ENCODE measurements at places on chromosomes 6 and 20.

- DNase-seq: peak; percentile 68
Observed at GRCh38 chr20:36461600-36462439, 79.5 kb upstream of the MYL9 start.

GRCh38 chr20:34368547-34368946 is 5.5 kb downstream of the ITCH start:
- no peak for DNase-seq

DNA sequence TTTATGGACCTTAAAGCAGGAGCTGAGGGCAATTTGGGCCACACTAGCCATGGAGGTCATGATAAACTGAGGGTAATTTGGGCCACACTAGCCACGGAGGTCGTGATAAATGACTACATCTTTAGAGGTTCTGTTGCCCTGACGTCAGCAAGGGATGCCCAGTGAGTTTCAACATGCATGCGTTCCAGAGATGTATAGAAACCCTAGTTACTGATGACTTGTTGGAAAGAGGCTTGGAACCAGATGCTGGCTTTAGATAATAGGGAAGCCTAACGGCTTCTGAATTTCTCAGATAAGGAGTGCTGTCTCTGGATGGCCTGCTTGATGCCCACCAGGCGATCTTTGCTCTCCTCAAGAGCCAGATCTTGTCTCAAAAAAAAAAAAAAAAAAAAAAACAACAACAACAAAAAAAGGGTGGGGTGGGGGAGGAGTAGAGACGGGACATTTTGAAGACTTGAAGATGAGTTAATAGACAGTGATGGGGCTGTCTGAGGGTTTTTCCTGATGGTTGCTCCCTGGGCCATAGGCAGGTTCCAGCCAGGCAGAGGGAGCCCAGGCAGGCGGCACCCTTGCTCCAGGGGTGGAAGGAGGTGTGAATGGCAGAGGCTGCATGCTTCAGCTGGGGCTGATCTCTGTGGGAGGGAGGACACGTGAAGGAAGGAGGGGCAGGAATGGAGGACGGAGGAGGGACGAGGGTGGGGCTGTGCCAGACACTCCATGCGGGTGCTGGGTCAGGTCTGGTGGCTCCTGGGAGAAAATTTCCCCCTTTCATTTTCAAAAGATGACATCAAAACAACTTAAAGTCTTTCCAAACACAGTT is 27.0 kb upstream of the FRMD1 start:
- DNase-seq: no peak

DNA sequence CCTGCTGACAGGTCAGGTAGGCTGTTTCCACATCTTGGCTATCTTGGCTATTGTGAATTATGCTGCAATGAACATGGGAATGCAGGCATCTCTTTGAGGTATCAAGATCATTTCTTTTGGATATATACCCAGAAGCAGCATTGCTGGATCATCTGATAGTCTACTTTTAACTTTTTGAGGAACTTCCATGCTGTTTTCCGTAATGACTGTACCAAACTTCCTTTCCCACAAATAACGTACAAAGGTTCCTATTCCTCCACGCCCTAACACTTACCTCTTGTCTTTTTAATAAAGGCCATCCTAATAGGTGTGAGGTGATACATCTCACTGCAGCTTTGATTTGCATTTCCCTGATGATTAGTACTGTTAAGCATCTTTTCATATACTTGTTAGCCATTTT is 338.7 kb upstream of the RUNX2 start:
- DNase-seq: no peak

- DNase-seq: peak; percentile 47
Observed at GRCh38 chr6:159807150-159807858, 7.2 kb downstream of the PNLDC1 start.

- DNase-seq: no peak
Observed at GRCh38 chr6:119594907-119595306, 245.3 kb upstream of the MAN1A1 start.

DNA sequence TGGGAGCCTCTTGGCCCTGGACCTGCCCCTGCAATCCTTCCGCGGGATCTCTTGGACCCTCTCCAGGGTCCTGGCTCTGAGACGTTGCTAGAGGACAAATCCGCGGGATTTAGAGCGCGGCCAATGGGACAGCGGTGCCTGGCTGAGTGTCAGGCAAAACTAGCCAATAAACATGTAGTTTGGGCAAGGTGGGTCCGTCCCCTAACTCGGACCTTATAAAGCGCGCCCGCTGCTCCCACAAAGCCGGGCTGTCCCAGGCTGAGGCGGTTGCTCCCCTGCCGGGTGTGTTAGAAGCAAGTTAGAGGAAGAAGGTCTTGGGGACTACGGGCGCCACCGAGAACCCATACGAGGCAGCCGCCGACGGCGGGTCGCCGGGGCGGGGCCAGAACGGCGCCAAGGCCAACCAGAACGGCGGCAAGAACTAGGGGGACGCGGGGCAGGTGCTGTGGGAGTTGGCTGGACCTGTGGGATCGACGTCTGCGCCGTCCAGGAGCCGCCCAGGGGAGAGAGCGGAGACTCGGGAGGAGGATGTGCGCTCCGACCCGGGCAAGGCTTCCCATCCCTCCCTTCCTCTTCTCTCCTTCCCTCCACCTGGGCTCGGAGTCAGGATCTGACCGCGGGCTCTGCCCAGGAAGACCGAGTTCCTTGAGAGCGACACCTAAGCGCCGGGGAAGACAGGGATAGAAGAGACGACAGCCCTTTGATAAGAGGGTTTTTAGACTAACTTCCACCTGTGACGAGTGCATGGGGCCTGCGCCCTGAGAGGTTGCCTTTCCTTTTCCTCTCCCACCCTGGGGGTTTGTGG is 6.5 kb upstream of the TMEM14A start:
- DNase-seq: peak; percentile 94

- no peak for DNase-seq
Observed at GRCh38 chr20:56348746-56349145, 10.0 kb upstream of the FAM210B start.

All from body of pancreas (tissue), 4 donors.